ENCODE measurements at places on chromosomes 6 and 20.

- peak; percentile 14 for DNase-seq
These were observed 206.8 kb downstream of the SIM1 start for GRCh38 chr6:100257793-100258395.

GRCh38 chr20:21076073-21076472, 30.1 kb downstream of the LINC00237 start:
- DNase-seq: no peak

DNA sequence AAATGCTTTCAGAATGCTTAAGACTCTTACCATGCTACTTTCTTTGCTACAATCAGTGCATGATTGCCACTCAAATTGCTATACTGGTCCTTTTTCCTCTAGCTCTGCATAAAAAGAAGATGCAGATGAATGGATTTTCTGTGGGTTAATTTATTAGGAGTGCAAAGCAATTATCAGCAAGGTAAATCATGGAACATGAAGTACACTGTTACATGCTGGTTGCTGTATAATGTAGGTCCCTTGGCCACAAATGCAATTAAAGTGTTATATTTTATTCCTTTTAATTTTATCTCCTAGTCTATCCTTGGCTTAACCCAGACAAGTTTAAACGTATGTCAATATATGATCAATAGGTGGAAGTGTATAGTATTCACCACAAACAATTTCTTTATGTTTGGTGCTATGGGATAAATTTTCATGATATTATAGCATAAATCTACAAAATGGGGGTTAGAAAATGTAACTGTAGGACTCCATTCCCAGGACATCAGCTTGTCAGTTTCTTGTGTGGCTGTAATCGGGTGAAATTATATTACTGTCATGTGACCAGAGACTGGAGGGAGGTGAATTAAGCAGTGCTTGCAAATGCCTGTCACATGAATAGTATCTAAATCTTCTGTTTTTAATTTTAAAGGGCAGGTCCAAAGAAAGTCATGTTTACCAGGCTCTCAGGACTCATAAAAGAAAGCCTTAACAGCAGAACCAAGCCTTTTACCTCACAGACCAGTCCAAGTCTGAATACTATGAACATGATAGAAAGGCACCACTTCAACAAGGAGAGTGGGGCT, 176.9 kb upstream of the ID4 start:
- DNase-seq: no peak

GRCh38 chr20:51695574-51696303, 72.5 kb downstream of the ATP9A start:
- no peak for DNase-seq

DNA sequence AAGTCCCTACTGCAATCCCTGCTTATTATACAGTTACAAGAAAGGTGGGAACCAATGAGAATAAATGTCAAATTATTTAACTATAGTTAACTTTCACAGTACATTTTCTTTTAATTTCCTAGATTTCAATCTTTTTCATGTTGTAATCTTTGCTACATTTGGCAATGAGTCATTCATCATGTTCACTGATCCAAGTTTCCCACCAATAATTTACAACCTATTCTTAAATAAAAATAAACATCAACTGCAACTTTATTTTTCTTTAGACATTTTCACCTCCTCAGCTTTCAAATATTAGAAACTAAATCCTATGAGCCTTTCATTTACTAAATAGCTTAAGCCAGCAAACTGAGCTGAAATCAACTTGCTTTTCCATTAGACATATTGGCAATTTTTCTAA, 541.3 kb upstream of the BTBD3 start:
- no peak for DNase-seq

GRCh38 chr6:33450434-33450833, 3.9 kb upstream of the ZBTB9 start:
- no peak for DNase-seq

- DNase-seq: no peak
These were observed 22.6 kb downstream of the BPIFB1 start for GRCh38 chr20:33305589-33306057.

GRCh38 chr20:13420625-13421024, 199.6 kb downstream of the ISM1 start:
- no peak for DNase-seq

All from right renal pelvis (tissue), 4 donors.